CD4-positive, alpha-beta T cell treated with Interleukin-10 for 1 hour (primary cell): ENCODE measurements at places on chromosomes 11 and 22.
A peak's percentile ranks its signal among the peaks of the same experiment; 100 is the strongest.

GRCh38 chr11:126418887-126419286 lies 63.4 kb downstream of the ST3GAL4 start:
- no peak for DNase-seq

DNA sequence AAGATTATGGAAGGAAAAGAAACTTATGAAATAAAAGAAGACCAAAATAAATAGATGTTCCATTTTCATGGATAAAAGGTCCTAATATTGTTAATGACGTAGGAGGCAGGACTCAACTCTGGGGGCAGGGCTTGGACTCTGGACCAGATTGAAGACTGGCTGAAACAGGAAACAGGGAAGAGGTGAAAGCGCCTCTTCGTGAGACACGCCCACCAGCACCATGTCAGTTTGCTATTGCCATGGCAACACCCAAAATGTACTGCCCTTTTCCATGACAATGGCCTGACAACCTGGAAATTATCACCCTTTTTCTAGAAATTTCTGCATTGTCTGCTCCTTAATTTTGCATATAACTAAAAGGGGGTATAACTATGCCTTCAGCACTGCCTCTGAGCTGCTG lies 1522.2 kb downstream of the TBC1D22A start:
- no peak for DNase-seq

DNA sequence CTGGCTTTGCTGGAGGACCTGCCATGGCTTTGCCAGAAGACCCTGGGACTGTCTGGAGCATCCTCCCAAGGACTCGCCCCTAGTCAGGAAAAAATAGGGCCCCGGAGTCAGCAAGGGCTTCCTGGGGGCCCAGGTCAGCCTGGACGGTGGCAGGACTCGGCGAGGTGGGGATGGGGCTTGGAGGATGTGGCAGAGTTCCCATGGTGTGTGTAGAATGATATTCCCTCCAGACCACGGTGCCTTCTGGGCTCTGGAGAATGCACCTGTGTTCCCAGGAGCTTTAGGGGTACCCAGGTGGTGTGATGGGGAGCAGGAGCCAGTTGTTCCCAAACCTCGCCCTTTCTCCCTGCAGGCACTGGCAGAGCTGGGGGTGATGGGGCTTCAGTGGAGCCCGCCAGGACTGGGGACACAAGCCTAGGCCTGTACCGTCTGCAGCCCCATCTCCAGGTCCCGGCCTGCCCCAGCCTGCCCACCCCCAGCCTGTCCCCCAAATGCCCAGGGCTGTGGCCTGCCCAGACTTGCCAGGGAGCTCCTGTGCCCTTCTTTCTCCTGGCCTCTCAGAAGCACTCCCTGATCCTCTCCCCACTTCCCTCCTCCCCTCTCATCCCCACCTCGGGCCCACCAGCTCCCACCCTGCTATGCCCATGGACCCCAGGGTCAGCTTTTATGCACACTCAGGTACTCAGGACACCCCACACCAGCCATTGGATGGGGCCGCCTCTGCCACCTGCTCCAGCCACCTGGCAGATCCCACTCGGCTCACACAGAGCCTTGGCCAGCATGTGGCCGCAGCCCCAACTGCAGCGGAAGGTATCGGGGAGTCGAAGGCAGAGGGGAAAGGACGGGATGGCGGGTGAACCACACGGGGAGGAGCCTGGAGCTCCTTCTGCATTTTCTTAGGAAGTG lies 82.1 kb downstream of the CDKN1C start:
- no peak for DNase-seq

DNA sequence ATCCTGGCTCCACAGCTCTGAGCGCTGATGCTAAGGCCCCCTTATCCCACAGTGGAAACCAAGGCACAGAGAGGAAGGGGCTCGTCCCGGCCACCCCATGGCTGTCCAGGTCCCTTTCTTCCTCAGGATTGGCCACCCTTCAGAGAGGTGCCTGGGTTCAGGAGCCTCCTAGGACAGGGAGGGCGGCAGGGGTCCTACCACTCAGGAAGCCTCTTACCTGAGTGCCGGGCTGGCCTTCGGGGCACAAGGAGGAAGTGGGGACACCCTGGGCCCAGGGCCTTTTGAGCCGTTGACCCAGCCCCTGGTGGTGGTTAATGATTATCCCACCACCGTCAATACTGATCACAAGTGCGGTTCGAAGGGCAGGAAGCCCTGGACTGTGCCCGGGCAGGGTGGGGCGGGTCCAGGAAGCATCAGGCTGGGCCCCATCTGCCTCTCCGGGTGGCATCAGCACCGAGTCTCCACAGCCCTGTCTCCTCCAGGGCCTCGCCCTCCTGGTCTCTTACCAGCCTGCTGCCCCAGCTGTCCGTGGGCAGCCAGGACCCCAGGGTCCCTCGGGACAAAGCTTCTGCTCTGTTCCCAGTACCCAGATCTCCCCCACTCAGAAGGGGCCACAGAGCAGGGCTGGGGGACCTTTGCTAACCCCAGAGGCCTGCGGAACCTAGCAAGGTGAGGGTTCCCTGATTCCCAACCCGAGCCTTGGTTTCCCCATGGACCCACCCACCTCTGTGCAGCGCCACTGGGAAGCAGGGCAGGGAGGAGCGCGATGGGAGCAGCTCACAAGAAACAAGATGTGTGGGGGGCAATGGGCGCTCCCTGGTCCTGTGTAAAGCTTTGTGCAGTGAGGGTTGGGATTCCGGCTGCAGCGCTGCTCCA lies 15.0 kb upstream of the EHD1 start:
- no peak for DNase-seq

GRCh38 chr11:73227571-73228211 lies 9.6 kb downstream of the P2RY2 start:
- DNase-seq = no peak

DNA sequence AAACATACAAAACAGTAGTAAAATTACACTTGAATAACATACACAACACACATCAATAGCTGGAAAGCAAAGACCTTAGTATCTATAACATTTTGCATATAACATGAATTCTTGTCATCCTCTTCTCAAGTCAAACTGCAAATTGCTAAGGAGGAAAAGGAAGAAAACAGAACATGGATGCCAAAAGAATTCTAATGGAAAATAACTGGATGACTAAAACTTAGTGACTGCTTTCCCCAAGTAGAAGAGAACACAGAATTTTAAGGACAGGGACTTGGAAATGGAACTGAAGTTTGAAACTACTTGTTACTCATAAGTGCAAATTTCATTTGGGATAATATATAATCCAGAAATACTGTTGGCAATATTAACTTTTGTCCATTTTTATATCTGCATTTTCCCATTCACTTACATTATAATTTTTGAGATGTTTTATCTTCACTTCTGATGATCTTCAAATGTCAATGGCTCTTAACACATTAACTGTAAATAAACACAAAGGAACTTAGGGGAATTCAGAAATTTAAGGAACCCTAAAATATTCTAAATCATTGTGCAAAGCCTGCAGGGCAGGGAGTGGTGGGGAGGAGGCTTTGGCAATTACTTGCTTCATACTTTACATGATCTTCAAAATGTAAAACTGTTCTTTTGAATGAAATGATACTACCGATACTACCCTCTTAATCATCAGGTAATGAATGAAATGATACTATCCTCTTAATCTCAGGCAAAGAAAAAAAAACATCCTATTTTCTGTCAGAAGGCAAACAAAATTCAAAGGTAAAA lies 9.9 kb downstream of the MTMR2 start:
- no peak for DNase-seq

- peak; percentile 1 for DNase-seq
Observed at GRCh38 chr11:124798991-124799347, 1.2 kb downstream of the MSANTD2 start.

GRCh38 chr11:64643256-64643881 lies 52.3 kb downstream of the SLC22A12 start:
- no peak for DNase-seq

DNA sequence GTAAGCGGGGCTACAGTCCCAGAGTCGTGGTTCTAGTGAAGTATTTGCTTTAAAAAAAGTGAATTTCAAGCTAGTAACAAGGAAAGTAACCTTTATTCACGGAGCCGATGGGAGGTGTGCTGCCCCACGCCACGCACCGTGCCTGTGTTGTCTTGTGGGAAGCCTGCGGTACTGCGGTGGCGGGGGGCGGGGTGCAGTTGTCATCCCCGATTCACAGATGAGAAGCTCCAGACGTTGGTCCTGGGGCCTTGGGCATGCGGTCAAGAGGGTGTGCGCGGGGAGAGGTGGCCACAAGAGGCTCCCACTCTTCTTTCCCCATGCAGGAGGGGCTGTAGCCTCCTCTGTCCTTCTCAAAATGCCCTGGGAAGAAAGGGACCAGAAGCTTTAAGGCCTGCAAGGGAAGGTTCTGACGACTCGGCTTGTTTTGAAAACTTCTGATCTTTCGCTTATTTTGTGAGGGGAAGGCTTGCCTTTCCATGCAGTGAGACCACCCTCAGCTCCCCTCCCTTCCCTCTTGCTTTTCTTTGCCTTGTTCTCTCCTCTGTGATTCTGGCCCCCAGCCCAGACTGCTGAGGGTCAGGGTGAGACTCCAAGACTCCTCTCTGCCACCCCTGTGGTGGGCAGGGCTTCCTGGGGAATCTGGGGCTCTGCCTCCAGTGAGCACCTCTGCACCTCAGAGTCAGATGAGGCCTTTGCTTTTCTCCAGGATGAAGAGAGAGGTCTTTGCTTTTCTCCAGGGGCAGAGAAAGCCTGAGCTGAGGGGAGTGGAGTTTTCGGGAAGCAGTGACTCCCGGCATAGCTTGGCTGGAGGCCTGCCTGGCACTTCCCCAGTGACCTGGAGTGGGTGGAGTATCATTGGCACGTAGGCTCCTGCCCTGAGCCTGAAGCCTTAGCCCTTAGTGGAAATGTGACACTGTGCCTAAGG lies 6.2 kb downstream of the GLB1L3 start:
- DNase-seq = no peak
